SIG-M5 (cell line): ENCODE measurements at places on chromosomes 5 and 9.

GRCh38 chr5:143186623-143187022 is 216.9 kb downstream of the NR3C1 start:
- DNase-seq = no peak

DNA sequence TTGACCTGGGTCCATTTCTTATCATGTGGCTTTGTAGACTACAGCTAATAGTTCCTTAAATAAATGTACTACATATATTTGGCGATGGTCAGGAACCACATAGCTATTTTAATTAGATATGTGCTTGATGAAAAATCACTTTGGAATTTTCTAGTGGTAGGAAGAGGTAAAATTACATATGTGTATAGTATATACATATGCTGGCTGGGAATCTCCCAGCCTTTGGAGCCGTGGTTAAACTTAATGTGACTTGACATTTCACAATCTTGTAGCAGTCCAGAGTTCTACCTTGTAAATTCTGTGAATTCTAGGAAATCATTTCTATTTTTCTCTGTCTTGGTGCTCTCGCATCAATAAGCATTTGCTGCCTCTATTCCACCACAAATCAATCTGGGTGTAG is 565.0 kb downstream of the DMRTA1 start:
- no peak for DNase-seq

DNA sequence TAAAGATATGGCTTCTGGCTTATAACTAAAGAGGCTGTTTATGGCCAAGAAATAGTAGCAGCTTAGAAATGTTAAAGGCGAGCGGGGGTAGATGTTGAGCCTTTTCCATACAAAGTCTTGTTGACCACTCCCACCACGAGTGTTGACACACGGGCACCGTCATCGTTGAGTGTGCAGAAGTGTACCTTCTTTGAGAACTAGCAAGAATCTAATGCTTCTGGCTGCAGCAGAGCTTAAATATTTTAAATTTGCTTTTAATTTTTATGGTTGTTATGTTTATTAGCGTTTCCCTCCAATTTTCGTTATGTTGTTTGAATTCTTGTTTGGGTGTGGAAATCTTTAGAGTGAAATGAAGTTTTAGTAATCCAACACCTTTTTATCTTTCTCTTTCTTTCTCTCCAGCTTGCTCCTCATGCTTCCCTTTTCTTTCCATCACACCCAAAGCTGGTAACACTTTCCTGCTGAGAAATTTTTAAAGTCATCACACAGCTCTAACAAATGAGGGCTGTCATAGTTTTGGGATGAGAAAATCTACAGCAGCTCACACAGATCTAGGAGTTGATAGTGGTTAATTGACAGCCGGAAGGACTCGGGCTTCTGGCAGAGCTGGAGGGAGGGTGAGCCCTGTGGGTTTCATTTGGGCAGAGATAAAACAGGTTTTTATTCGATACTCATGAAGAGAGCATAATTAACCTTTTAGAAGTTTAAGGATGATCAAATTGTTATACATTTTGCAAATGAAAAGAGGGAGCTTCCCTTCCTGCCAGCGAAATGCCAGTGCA is 120.1 kb upstream of the ZNF608 start:
- DNase-seq = no peak

- DNase-seq = no peak
These were observed 1.2 kb upstream of the GALNT10 start for GRCh38 chr5:154189256-154189818.

GRCh38 chr5:6311568-6312501 is 66.5 kb downstream of the MED10 start:
- DNase-seq = no peak

DNA sequence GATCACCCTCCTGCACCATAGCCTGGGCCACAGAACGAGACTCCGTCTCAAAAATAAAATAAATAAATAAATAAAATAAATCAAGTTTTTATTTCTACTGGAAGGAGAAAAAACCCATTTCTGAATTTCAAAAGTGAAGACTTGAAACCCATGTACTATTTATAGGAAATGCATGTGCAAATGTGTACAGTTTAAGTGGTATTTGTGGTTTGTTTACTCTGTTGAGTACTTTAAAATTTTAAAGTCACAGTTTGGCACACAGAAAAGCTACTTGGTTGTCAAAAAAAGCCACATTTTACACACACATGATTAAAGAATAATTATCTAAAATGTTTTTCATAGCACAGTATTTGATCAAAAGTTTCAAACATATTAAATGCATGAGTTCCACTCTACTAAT is 43.6 kb downstream of the NR3C1 start:
- DNase-seq = no peak

DNA sequence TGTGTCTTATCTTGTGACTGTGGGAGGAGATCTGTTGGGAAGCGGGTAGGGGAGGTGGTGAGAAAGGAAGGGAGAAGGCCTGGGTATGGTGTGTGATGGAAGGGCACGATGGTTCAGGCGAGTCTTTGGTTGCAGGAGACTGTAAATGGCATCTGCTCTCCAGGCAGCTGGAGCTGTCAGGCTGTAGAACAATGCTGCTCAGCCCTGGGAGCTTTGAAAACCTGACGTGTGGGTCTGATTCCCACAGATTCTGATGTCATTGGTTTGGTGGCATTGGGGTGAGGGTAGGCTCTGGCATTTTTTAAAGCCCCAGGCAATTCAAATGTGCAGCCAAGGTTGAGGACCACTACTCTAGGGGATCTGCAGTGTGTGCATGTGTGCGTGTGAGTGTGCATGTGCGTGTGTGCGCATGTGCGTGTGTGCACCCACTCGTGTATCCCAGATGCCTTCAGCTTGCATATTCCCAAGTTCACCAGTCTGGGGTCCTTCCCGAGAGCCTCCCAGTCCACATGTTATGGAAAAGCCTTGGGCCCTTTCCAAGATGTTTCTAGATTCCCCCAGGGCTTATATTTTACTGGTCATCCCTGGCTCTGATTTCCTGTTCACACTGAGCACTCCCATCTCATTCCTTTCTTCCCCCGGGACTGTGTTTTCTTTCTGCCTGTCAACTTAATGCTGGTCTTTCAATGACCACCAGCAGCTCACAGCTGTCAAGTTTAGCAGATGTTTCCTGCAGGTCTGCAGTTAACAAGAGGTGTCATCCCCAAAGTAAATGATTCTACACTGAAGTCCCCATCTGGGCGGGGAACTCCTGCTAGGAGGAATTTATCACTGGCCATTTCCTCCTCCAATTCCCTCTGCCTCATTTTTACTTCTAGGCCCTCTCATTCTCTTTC is 34.0 kb downstream of the BOD1 start:
- no peak for DNase-seq

DNA sequence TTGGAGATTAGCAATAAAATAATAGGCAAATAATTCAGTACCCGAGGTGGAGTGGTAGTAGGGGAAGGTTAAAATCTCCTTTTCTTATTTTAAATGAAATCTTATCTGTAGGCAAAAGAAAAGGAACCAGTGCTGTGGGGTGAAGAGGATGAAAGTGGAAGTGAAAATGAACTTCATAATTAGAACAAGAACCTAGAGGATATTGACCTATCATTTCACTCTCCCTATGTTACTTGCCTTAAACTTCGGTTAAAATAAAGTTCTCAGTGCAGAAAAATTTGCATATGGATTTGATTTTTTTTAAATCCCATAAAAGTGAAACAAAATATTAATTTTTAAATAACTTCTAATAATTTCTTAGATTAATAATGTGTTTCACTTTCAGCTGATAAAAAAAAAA is 1094.9 kb upstream of the C9orf72 start:
- no peak for DNase-seq

DNA sequence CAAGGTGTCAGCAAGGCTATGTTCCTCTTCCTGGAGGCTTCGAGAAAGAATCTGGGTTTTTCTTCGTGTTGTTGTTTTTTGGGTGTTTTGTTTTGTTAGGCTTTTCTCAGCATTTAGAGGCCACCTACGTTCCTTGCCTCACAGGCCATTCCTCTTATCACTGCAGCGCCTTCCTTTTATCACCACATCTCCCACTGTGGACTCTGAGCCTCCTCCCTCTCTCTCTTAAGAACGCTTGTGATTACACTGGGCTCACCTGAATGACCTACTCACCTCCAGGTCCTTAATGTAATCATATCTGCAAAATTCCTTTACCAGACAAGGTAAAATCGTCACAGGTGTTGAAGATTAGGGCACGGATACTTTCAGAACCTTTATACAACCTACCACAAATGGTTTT is 340.8 kb downstream of the DTWD2 start:
- no peak for DNase-seq

GRCh38 chr5:103561685-103562452 is 720 bp downstream of the NUDT12 start:
- DNase-seq = no peak

GRCh38 chr9:121559183-121559582 is 59.5 kb upstream of the GGTA1 start:
- DNase-seq = no peak

DNA sequence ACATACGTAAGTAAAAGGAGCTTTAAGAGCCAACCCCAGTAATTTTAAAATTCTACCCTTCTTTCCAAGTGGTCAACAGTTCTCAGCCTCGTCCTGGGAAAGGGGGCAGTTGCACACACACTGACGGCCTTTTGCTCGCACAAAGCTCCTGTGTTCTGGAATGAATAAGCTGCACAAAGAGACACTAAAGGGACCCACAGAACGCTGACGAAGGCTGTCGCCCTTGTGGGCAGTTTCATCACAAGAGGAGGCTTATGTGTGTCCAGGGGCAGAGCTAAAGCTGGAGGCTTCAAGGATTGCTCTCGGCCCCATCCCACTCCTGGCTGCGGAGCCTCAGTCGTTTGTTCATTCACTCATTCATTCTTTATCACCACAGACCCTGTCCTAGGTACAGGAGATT is 67.0 kb upstream of the NEK6 start:
- DNase-seq = no peak

DNA sequence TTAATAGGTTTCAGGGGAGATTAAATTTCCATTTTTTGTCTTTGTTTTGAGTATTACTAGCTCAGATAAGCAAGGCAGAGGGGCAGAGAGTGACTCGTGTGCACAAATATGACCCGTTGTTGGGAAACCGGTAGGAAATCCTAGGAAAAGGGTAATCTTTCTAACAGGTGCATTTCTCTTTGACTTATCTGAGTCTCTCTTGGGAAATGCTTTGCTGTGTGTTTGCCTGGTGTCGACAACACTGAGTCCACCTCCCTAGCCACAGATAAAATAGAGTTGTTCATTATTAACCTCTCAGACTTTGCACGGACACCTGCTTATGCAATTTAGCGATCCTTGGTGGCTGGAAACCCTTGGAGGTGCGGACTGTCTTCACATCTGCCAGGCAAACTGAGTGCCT is 164.2 kb downstream of the FGF1 start:
- no peak for DNase-seq

DNA sequence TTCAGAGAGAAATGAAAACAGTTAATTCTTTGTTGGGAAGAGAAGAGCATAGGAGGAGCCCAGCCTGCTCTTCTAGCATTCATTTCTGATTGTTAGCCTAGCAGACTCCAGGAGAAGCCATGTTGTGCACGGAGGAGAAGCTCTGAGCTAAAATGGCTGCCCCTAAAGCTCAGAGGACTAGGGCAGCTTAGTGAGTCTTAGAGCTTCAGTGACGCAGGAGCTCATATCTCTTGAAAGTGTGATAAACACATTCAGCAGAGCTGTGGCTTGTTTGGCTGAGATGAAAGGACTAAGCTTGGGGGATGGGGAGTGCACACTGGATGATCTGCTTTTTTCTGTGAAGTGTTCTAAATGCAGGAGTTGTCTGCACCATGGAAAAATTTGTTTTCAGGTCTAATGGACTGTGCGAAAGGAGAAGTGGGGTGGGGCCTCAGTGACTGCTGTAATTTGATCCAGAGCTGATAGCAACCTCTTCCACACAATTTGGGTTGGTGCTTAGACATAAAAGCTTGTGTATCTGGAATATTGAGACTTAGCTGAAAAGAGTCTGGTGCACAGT is 58.5 kb downstream of the ZNF462 start:
- DNase-seq = no peak
